ENCODE measurements at places on chromosomes 11 and 22.

GRCh38 chr11:131157678-131158077 is 212.7 kb upstream of the NTM start:
- DNase-seq: no peak

GRCh38 chr11:76835928-76836612 is 24.6 kb upstream of the ACER3 start:
- DNase-seq: no peak

- no peak for DNase-seq
Observed at GRCh38 chr11:61842528-61842820, 14.4 kb downstream of the FADS2 start.

GRCh38 chr11:83655976-83656375 is 369.8 kb upstream of the CCDC90B start:
- no peak for DNase-seq

DNA sequence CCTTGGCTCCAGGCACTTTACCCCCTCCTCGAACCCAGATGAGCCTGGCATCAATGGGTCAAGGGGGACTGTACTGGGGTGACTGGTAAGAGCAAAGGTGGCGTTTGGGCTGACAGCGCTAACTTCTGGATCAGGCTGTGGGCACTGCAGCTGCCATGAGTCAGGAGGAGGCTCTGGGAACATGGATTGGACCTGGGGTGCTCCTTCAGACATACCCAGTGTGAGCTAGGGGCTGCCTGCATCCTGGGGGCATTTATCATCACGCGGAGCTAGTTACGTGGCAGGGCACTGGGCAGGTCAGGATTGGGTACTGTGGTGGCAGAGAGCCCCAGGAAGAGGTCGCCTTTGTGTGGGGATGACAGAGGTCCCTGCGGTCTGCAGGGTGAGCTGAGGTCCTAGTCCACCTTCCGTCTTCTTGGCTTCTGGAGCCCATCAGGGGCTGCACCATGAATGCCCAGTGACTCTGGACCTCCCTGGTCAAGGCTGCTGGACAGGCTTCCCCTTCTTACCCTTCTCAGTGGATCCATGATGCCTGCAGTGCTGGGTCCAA is 13.1 kb downstream of the GRIK4 start:
- DNase-seq: no peak

GRCh38 chr22:35556666-35557065 is 16.0 kb downstream of the RASD2 start:
- no peak for DNase-seq

GRCh38 chr11:70824605-70825245 is 426.4 kb downstream of the CTTN start:
- no peak for DNase-seq

DNA sequence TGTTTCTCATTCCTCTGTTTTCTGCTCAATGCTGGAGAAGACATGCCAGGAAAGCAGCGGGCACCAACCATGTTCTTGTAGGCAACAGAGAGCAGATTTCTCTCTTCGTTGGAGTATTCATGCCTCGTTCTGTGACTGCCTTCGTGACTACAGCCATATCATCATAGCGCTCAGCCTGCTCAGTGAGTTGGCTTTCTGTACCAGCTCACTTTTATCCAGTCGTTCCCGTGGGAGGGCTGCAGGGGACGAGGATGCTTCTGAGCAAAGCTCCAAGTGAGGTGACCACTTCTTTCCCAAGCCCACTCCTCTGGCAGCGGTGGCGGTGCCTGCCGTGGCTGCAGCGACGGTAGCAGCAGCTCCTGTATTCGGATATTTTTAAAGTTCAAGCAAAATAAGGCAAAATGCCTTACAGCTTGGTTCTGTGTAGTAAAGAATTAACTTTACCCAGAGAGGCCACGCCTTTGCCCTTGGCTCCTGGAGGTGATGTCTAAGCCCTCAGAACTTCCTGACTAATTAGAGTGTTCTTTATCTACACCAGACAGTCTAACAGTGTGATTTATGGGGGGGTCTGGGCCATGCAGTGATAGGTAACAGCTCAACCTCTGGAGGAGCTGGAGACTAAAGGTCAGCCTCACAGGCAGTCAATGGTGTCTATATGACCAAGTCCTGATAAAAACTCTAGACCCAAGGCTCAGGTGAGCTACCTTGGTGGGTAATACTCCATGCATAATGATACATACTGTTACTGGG is 35.3 kb downstream of the LDHAL6A start:
- DNase-seq: no peak

- DNase-seq: no peak
Observed at GRCh38 chr11:130043575-130043974, 26.1 kb upstream of the APLP2 start.

DNA sequence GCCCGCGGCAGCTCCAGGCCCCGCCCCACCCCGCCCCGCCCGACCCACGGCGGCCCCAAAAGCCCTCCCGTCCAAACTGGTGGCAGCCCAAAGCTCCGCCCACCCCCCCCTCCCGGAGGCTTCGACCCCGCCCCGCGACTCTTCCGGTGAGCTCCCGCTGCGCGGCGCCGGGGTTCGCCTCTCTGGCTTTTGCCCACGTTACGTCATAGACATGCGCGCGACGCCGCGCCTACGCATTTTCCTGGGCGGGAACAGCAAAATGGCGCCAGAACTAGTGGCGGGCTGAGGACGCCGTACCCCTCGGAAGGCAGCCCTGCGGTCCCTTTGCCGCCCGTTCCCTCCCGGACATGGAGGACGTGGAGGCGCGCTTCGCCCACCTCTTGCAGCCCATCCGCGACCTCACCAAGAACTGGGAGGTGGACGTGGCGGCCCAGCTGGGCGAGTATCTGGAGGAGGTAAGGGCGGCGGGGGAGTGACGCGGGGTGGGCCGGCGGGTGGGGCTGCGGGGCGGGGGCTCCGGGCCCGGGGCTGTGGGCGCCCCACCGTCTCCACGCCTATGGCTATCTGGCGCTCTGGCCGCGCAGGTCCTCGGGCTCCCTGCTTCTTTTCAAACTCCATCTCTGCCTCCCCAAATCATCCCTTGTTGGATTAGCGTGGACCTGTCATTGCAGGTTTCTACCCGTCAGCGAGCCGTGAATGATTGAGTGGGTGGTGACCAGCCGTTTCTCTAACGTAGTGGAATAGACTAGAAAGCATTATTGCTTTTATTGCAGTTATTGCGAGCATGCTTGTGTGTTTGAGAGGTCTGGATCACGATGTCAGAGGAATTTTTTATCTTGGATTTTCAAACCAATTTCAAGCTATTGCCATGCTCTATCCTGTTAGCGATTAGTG is at the start of gene NCAPH2:
NCAPH2 (plus strand) TSS at position 234 of the 894 bp plus-strand sequence; CDS start at position 348, 114 bp downstream.
- peak; percentile 97 for DNase-seq

- no peak for DNase-seq
Observed at GRCh38 chr11:113971506-113972195, 3.3 kb upstream of the HTR3A start.

- no peak for DNase-seq
Observed at GRCh38 chr22:36088292-36088691, 59.7 kb upstream of the RBFOX2 start.

DNA sequence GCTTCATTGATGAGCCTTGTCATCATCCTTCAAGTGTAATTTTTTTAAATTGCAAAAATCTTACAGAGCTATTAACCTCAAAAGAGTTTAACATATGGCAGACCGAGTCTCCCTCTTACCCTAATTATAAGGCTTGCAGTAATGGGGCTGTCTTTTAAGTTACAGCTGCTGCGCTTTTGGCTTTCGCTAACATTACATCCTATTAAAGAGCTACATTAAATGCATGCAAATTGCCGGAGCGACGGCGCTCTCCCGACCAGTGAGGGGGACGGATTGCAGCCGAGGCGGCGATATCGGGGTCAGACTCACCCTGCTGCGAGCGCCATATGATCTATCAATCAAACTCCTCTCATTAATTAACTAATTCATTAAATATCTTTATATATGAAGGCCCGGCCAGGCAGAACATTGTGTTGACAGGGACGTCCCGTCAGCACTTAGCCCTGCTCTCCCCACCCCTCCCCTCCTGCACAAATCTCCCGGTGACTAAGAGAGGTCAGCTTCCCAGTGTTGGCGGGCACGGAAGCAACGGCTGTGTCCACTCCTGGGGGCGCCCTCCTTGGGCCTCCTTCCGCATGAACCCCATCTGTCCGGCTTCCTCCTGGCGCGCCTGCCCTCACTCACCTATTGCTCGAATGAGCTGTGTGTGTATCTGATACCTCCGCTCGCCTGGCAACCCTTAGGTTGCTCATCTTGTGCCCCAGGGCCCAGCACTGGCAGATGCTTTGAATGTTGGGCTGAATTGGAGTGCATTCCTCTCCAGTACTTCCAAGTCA is 156.0 kb upstream of the CADM1 start:
- no peak for DNase-seq

- DNase-seq: no peak
Observed at GRCh38 chr11:18329196-18329870, 7.0 kb downstream of the GTF2H1 start.

- DNase-seq: no peak
Observed at GRCh38 chr22:24894220-24894975, 52.1 kb downstream of the LHFPL7 start.

- no peak for DNase-seq
Observed at GRCh38 chr11:12414611-12415010, 37.2 kb downstream of the PARVA start.

GRCh38 chr22:44024288-44024921 is at the start of gene PARVB:
TSS of gene PARVB (plus strand) at chr22:44024302. CDS start at chr22:44024340, 38 bp downstream.
- DNase-seq: no peak

- no peak for DNase-seq
Observed at GRCh38 chr11:120340529-120340928, 4.3 kb downstream of the ARHGEF12 start.

DNA sequence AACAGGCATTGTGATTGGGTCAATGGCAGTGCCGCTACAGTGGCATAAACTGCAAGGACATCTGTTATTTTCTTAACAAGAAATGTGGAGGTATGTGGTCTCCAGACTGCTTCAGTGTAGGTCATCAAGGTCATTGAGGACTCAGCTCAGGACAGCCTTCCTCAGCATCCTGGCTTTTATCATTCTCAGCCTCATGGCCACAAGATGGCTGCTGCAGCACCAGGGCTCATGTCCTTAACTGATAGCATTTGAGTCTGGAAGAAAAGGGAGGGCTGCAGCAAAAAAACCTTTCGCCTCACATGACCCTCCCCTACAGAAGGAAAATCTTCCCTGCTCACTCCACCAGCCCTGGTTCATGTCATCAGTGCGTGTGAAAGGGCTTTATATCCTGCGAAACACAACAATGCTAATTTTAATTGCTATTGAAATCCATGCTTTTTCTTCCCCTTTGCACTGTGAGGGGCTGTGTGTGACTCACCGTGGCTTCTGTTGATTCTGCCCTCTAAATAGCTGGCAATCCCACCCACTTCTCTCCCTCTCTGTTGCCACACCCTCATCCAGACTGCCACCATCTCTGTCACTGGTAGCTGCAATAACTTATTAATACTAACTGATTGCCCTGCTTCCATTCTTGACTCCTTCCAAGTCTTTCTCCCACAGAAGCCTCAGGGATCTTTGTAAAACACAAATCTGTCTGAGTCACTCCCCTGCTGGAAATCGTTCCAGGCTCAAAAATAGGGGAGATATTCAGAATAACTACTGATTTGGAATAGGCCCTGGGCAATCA is 43.8 kb downstream of the CHRDL2 start:
- DNase-seq: no peak

- DNase-seq: peak; percentile 86
Observed at GRCh38 chr11:57568330-57568766, 876 bp upstream of the UBE2L6 start.

DNA sequence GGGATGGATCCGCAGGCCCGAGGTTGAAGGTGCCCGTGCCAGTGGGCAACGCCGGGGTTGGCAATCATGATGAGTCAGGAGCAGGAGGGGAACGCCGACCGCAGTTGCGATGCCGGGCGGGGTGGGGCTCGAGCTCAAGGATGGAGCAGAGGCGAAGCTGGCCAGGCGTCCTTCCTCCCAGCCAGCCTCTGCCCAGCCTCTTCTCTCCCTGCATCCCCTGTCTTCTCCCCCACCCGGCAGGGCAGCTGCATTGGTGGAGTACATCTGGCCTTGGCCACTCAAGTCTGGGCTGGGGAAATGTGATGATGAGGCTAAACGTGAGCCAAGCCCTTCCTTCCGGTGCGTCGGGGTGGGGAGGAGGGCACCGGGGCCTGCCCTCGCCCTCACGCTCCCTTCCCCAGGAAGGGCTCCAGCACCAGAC is 3.9 kb downstream of the IFITM10 start:
- DNase-seq: no peak

DNA sequence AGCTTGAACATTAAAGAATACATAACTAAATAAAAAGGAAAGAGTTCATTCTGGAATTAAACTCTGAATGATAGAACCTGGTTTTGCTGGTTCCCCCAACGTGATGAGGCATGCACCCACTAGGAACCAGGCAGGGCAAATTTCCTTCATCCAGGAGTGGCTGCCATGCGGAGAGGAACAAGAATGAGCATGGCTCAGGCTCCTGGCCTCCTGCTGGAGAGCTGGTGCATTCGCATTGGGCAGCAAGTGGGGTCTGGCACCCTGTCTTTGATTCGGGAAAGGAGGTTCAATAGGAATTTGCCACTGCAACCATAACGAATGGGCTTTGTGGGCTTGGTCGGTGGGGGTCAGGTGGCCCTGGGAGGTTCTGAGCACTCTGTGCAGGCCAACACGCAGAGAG is 169.8 kb upstream of the TENM4 start:
- DNase-seq: no peak

- DNase-seq: no peak
Observed at GRCh38 chr11:77455740-77456139, 18.2 kb downstream of the PAK1 start.

- DNase-seq: no peak
Observed at GRCh38 chr11:35822815-35823495, 120.9 kb upstream of the LDLRAD3 start.

DNA sequence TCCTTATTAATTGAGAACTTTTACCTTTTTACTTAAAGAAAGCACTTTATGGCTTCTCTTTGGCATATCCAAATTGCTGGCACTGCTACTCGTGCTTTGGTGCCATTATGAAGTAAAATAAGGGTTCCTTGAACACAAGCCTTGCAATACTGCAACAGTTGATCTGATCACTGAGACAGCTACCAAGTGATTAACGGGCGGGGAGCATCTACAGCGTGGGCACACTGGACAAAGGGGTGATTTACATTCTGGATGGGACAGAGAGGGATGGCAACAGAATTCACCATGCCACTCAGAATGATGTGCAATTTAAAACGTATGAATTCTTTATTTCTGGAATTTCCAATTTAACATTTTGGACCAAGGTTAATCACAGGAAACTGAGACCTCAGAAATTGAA is 7.7 kb downstream of the CHRDL2 start:
- DNase-seq: no peak

DNA sequence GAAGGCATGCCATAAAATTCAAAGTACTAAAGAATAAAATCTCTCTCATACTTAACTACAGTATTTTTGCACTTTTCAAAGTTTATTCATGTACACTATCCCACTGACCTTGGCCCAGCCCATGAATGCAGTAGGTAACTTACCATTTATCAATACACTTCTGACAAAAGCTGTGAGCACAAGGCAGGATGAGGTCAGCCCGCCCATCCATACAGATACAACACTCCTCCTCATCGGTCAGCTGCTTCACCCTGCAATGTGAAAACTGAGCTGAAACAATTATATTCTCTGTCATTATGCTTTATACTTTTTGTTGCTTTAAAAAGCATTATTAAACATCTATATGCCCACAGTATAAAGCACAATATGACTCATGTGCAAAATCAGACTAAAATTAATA is 22.1 kb downstream of the RNF141 start:
- DNase-seq: no peak

GRCh38 chr11:60951904-60952741 is at the start of gene SLC15A3:
TSS of gene SLC15A3 (minus strand) at chr11:60952176. CDS start at chr11:60951551, 625 bp downstream.
- DNase-seq: no peak

GRCh38 chr11:125593114-125593820 is 615 bp downstream of the STT3A start:
- DNase-seq: no peak

- DNase-seq: no peak
Observed at GRCh38 chr11:124123622-124124021, 8.4 kb downstream of the VWA5A start.

Measured in activated CD4-positive, alpha-beta T cell treated with anti-CD3 and anti-CD28 coated beads for 24 hours (primary cell).